ENCODE measurements at places on chromosomes 16 and 17. TPM values are rescaled to one million over a fixed set of nuclear protein-coding genes. Genes with fewer than 3 reads are reported as not detected.

GRCh38 chr16:53372992-53373871 is 61.0 kb upstream of the RBL2 start:
- H3K27me3 ChIP-seq, result no peaks in the 10 kb centered on the region
- H3K4me3 ChIP-seq, result peak overlapping the region; percentile 30
- peak; percentile 88 for DNase-seq
- peak overlapping the region; percentile 22 for H3K27ac ChIP-seq
- H3K4me1 ChIP-seq, result no peaks in the 10 kb centered on the region

- H3K36me3 ChIP-seq, result no peaks in the 10 kb centered on the region
- peak; percentile 45 for DNase-seq
- H3K4me3 ChIP-seq, result no peak overlapping the region
- H3K27me3 ChIP-seq, result no peaks in the 10 kb centered on the region
- no peak overlapping the region for H3K27ac ChIP-seq
- H3K4me1 ChIP-seq, result peaks cover 12% of the 10 kb centered on the region
Observed at GRCh38 chr16:87881324-87882200, 12.3 kb upstream of the SLC7A5 start.

DNA sequence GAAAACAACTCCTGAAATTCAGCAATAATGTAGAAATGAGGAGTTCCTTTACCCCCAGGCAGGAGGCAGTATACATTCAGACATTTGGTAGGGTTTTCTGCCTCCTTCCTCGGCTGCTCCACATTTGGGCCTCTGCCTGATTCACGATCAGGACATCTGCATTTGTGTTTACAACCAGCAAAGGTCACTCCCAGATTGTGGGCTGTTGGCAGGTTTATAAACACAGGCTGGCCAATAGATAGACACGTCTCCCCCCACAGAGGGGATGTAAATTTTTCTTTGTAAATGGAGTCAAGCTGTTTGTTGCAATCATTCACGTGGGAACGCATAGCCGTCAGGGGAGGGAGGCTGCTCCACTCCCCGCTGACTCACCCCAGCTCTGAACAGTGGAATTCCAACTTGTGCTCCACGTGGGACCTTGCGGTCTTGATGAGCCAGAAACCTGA is 252.1 kb upstream of the N4BP1 start:
- no peaks in the 10 kb centered on the region for H3K27me3 ChIP-seq
- H3K27ac ChIP-seq, result no peak overlapping the region
- no peak overlapping the region for H3K4me3 ChIP-seq
- no peaks in the 10 kb centered on the region for H3K36me3 ChIP-seq
- DNase-seq, result no peak

GRCh38 chr16:49280105-49280741 is 1.4 kb downstream of the CBLN1 start:
- H3K4me3 ChIP-seq, result no peak overlapping the region
- H3K36me3 ChIP-seq, result no peaks in the 10 kb centered on the region
- peak; percentile 43 for DNase-seq
- no peaks in the 10 kb centered on the region for H3K4me1 ChIP-seq
- peaks cover 10% of the 10 kb centered on the region for H3K27me3 ChIP-seq

- peak overlapping the region; percentile 67 for H3K4me3 ChIP-seq
- H3K36me3 ChIP-seq, result no peaks in the 10 kb centered on the region
- H3K4me1 ChIP-seq, result no peaks in the 10 kb centered on the region
- no peak for DNase-seq
- no peaks in the 10 kb centered on the region for H3K27me3 ChIP-seq
- no peak overlapping the region for H3K27ac ChIP-seq
Observed at GRCh38 chr17:44362949-44363612, 572 bp downstream of the FAM171A2 start.

DNA sequence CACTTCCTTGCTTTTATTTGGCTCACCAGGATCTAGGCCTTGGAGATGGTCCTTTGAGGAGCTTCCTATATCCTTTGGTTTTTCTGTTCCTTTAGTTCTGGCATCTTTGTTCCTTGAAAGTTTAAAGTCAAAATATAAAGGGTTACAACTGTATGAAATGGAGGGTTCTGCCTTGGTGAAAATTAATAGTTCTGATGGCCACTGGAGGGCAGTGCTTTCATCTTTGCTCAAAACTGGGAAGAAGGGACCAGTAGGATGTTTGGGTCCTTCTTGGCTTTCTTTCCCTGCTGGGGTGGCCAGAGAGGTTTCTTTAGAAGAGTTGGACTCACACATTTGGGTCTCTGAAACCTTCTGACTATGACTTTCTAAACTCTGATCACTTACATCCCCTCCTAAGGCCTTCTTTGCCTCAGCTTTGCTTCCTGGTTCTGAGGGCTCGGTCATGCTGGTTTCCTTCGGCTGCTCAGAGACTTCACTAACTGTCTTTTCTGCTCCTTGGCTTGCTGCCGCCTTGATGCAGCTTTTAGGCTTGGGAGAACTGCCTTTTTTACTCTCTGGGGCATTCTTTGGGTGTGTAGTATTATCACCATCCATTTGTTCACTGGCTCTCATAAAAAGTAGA is 10.9 kb upstream of the ITGA2B start:
- no peak overlapping the region for H3K27ac ChIP-seq
- no peaks in the 10 kb centered on the region for H3K27me3 ChIP-seq
- H3K36me3 ChIP-seq, result peaks cover 31% of the 10 kb centered on the region
- DNase-seq, result no peak
- no peaks in the 10 kb centered on the region for H3K4me1 ChIP-seq
- H3K4me3 ChIP-seq, result no peak overlapping the region

- DNase-seq, result no peak
- H3K36me3 ChIP-seq, result peaks cover 7% of the 10 kb centered on the region
- H3K4me1 ChIP-seq, result no peaks in the 10 kb centered on the region
- no peaks in the 10 kb centered on the region for H3K27me3 ChIP-seq
Observed at GRCh38 chr17:30801671-30802070, 22.8 kb downstream of the CRLF3 start.

Gene NXPH3
- 0.62 TPM for total RNA-seq

Gene NPW
- total RNA-seq, result 1.9 TPM

All from pancreas (tissue), 10 donors.